Right forelimb (tissue), 1 donor: ENCODE measurements at places on chromosomes 4 and X.

GRCh38 chrX:150573702-150574101 is 5.3 kb downstream of the MTM1 start:
- DNase-seq = no peak

DNA sequence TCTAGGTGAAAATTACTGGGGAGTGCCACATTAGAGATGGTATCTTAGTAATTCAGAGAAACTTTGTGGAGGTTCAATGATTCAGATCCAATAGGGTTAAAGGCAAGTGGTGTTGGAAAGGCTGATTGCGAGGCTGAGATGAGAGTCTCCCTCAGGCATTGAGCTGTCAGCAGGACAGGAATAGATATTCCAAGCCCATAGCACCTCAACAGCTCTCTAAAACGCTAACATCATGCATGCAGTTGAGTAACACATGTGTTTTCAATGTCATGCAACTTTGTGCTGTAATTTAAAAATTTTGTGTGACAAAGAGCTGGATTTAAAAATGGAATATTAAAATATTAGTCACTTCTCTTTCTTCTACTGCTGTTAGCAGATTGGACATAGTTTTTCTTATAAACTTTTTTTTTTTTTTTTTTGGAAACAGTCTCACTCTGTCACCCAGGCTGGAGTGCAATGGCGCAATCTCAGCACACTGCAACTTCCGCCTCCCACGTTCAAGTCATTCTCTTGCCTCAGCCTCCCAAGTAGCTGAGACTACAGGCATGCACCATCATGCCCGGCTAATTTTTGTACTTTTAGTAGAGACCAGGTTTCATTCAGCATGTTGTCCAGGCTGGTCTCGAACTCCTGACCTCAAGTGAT is 173.5 kb upstream of the C1QTNF7 start:
- DNase-seq = no peak

GRCh38 chr4:34619531-34620162 is 1624.7 kb downstream of the ARAP2 start:
- DNase-seq = no peak

GRCh38 chr4:28444886-28445496 is 1584.3 kb downstream of the STIM2 start:
- DNase-seq = no peak

GRCh38 chrX:149909324-149910177 is 19.8 kb upstream of the HSFX4 start:
- DNase-seq = no peak

DNA sequence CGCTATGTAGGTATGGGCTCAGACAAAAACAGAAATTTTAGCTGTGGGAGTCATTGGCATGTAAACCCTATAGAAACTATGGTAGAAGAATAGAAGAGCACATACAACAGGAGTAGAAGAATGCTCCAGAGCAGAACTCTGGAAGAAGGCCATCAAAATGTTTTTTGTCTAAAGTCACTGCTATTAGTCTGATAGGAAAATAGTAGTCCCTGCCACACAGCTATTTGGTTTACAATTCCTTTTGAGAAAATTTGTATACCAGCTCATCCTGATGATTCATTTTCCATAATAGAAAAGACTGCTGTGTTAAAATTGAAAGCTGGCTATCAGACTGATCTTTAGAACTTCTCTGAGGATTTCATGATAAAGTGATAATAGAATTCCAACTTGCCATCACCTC is 32.8 kb upstream of the ADAD1 start:
- DNase-seq = no peak

DNA sequence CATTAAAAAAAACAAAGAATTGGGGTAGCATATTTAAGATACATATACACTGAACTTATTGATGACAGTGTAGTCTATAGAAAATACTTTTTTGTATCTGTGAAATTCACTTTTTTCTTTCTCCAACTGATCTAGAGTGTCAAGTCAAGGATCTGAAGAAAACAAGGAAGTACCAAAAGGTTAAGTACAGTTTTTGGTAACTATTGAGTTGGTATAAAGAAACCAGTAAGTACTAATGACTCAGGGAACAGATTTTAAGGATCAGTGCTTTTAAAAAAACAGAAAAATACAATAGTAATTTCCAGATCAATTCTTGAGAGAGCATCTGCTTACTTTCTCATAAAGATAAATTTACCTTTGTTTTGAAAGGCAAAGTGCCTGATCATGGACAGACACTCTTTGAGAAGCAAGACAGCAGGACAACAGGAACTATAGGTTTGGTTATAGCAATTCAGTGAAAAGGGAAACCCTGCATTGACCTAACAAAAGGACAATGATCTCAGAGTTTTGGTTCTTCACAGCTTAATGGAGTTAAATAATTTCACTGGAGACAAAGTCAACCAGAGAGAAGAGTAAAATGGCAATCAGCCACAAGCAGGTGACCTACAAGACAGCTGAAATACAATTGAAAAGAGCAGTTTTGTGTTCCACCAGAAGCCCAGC is 23.4 kb downstream of the TRMT10A start:
- no peak for DNase-seq

DNA sequence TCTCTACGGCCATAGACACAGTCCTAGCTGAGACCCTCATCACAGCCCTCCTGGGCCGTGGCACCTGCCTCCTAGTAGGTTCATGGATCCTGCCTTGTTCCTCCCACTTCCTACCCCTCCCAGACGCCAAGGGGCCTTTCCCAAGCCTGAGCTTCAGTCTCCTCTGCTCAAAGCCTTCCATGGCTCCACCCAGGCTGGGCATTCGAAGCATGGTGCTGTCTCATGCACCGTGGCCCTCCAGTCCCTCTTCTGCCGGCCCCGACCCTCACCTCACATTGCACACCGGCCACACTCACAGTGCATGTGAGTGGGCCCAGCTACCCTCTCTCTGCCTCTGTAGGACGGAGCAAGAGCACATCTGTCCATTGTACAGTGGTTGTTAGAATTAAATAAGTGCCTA is 21.7 kb upstream of the KIAA0232 start:
- DNase-seq = peak; percentile 3

- DNase-seq = no peak
Measured at GRCh38 chr4:3417448-3417847, 24.3 kb upstream of the HGFAC start.

GRCh38 chr4:52366621-52367020 is 292.5 kb downstream of the USP46 start:
- peak; percentile 62 for DNase-seq
